Suppressor macrophage (primary cell): ENCODE measurements at places on chromosomes 4 and X.

GRCh38 chrX:49184294-49185281, 1.6 kb downstream of the PRICKLE3 start:
- peak; percentile 49 for DNase-seq

- DNase-seq, result no peak
Observed at GRCh38 chr4:78222575-78223186, 165.6 kb downstream of the FRAS1 start.

DNA sequence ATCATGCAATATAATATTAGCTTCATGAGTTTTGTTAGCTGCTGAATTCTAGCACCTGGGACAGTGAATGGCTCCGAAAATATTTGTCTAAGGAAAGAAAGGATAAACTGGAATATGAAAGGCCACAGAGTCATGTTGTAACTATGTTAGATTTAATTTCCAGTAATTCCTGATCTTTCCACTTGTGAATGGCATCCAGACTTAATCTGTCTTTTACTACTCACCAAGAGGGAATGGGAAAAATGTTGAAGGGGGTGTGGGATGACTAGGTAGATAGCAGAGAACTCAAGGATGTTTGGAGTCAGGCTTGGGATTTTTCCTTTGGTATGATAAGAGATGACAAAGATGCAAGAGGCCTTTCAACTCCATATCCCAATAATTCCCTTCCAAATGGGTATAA, 9.4 kb downstream of the ADH6 start:
- no peak for DNase-seq

DNA sequence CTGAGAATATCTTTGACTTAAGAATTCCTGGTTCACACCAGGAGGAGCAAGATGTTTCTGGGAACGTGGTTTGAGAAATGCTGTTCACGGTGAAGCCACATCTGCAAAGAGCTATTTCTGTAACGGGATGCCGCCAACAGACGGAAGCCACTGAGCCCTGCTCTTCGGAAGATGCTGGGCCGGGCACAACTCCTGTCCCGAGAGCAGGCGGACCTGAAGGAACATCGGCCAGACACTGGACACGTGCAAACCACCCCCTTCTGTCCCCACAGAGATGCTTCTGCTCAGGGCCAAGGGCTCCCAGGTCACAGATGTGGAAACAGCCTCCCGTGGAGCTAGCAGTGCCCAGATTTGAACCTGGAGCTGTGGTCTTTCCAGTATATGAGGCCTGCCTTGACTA, 24.3 kb downstream of the HMX1 start:
- no peak for DNase-seq

DNA sequence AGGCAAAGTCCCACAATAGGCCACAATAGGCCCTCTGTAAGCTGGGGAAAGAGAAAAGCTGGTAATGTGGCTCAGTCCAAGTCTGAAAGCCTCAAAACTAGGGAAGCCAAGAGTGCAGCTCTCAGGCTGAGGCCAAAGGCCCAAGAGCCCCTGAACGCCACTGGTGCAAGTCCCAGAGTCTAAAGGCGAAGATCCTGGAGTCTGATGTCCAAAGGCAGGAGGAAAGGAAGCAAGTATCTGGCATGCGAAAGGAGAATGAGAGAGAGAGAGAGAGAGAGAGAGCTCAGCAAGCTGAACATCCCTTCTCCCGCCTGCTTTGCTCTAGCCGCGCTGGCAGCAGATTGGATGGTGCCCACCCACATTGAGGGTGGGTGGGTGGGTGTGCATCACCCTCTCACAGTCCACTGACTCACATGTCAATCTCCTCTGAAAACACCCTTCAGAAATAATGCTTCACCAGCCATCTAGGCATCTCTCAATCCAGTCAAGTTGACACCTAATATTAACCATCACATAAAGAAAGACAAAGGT, 30.9 kb upstream of the ELF2 start:
- DNase-seq, result no peak

- DNase-seq, result no peak
Observed at GRCh38 chrX:153884590-153884989, 1.4 kb downstream of the L1CAM start.

DNA sequence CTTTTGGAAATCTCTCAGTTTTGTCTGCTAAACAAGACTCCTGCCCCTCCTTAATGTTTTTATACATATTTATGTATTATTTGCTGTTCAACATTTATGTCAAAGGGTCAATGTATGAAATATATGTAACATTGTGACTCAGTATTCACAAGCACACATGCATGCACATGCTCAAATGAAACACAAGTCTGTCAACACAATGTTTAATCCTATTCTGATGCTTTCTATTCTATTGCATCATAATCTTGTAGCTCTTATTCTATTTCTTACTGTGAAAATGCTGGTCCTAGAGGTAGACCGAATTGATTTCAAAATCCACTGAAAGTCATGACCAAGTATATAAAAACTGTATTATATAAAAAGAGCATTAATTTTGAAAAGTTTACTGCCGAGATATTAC, 1463.3 kb downstream of the C4orf33 start:
- no peak for DNase-seq

- no peak for DNase-seq
Observed at GRCh38 chr4:113006632-113007031, 42.8 kb upstream of the ANK2 start.
